Type B pancreatic cell (in vitro differentiated cells): ENCODE measurements at places on chromosomes 16 and 17. TPM values are rescaled to one million over a fixed set of nuclear protein-coding genes. Genes with fewer than 3 reads are reported as not detected.

- H3K27ac ChIP-seq: no peak overlapping the region
- no peak overlapping the region for H3K4me3 ChIP-seq
- peaks cover 42% of the 10 kb centered on the region for H3K36me3 ChIP-seq
- H3K4me1 ChIP-seq: peaks cover 24% of the 10 kb centered on the region
- H3K27me3 ChIP-seq: no peaks in the 10 kb centered on the region
Observed at GRCh38 chr17:77212081-77212832, 71.5 kb downstream of the SEC14L1 start.

DNA sequence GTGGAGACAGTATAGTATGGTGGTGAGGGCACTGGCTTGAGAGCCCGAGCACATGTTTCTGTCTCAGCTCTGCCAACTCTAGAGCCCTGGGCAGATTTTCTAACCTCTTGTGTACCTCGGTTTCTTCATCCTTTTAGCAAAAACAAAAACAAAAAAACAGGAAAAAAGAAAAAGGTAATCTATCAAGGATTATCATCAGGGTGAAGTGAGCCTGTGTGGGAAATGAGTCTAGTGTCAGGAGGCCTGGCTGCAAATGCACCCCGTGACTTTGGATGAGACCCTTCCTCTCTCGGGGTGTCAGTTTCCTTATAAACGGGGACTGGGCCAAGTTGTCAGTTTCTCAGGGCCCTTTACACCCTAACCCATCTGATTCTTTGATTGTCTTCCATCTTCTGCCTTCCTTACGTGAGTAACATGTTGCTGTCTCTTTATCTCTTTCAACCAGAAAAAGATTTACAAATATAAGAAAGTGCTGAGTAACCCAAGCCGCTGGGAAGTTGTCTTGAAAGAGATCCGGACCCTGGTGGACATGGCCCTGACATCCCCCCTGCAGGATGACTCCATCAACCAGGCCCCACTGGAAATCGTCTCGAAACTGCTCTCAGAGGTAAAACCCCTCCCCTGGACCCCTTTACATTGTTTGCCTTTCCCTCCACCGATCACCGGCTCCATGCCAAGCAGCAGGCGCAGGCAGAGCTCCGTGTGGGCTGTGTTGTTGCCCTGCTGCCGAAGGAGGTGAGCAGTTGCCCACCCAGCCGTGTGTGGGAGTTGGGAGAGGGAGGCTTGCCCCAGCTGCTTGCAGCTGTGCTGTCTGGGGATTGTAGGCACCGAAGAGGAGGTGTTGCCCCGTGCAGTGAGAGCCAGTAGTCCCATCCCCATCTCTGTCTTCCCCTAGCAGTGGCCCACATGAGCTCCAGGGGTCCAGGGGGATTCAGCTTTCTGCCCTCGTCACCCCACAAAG lies 127.1 kb upstream of the PLCG2 start:
- H3K27me3 ChIP-seq: no peaks in the 10 kb centered on the region
- peak overlapping the region; percentile 17 for H3K27ac ChIP-seq
- H3K36me3 ChIP-seq: peaks cover 5% of the 10 kb centered on the region

Gene FBXW10
- 0.19 and 0.22 TPM in 2 replicates for total RNA-seq

- H3K4me3 ChIP-seq: peak overlapping the region; percentile 45
- peaks cover 29% of the 10 kb centered on the region for H3K4me1 ChIP-seq
- H3K27me3 ChIP-seq: no peaks in the 10 kb centered on the region
- no peak for DNase-seq
- peaks cover 7% of the 10 kb centered on the region for H3K36me3 ChIP-seq
Observed at GRCh38 chr16:81711657-81712319, 67.3 kb upstream of the PLCG2 start.

DNA sequence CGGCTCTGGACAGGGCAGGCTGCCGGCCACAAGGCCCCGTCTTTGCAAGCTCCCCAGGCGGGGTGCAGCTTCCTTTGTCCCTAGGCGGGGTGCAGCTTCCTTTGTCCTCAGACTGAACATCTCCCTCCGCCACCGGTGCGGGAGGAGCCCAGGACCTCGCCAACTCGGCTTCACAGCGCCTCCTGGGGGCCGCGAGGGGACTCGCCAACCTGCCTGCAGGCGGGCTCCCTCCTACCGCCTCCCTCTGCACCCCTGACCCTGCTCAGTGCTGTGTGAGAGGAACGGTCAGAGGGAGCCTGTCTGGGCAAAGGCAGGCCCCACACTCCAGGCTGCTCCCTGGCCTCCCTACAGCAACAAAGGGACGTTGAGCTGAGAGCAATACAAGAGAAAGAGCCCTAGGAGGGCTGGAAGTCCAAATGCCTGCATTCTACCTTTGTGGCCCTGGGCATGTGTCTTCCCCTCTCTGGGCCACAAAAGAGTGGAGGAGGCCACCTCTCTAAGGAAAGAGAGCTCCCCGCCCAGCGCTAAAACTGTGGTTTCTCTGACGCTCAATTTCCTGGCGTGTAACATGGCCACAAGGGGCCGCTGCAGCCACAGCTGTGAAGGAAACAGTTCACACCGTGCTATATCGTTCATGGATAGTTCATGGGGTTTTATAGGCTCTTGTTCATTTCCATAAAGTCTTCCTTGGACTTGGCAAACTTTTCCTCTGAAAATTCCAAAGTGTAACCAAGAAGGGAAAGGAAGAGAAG lies 20.9 kb upstream of the KRT19 start:
- peak overlapping the region; percentile 97 for H3K27ac ChIP-seq
- peak overlapping the region; percentile 81 for H3K4me3 ChIP-seq
- H3K27me3 ChIP-seq: no peaks in the 10 kb centered on the region
- no peaks in the 10 kb centered on the region for H3K36me3 ChIP-seq
- peaks cover 42% of the 10 kb centered on the region for H3K4me1 ChIP-seq

DNA sequence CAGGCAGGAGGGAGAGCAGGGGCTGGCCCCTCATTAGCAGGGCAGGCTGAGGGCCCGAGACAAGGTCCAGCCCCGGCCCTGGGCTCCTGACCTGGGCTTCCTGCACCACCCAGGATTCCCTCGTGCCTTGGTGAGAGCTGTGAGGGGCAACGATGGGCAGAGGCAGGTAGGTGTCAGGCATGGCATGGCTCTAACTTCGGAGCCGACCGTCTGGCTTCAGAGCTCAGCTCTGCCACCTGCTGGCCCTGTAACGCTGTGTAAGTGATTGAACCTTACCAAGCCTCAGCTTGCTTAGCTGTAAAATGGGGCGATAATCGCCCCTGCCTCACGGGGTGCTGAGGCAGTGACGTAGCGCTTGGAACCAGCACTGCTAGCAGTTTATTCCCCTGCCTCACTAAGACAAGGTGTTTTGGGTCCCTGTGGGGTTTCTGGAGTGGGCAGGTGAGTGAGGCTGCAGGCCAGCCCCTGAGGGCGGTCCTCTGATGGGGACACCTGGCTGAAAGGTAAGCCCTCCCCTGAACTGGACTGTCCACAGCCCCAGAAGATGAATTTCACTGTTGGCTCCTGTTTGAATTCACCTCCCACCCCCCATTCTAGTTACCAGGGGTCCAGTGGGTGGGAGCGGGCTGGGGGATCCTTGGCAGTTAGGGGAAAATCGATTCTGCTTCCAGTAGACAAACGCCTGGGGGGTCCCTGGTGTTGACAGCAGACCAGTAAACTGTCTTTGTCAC lies 184.8 kb upstream of the GSE1 start:
- peaks cover 14% of the 10 kb centered on the region for H3K4me1 ChIP-seq
- no peaks in the 10 kb centered on the region for H3K27me3 ChIP-seq
- DNase-seq: no peak
- no peak overlapping the region for H3K4me3 ChIP-seq
- H3K36me3 ChIP-seq: no peaks in the 10 kb centered on the region

GRCh38 chr17:80421381-80422090 lies 6.6 kb downstream of the ENDOV start:
- DNase-seq: no peak
- H3K4me3 ChIP-seq: no peak overlapping the region
- H3K4me1 ChIP-seq: peaks cover 12% of the 10 kb centered on the region

DNA sequence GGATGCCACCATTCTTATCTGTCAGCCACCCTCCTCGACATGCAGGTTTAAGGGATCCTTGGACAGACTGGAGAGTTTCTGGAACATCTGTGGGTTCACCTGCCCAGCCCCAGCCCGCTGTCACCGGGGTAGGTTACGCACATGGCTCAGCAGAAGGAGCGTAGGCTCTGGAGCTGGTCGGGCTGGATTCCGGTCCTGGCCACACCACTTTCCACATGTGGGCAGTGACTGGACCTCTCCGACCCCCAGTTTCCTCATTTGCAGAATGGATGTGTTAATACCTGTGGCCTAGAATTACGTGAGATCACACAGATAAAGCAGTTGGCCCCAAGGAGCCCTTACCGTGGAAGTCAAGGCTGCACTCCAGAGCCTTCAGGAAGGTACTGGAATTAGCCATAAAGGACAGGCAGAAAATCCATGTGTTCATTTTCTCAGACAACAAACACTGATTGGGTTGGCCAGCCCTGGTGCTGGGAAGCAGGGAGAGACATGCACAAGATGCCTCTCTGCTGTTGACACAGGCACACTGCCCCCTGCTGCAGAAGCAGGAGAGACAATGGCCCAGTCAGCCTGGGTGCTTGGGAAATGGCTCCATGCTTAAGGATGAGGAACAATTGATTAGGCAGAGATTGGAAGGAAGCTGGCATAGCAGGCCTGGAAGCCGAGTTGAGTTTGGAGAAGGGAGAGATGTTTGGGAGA lies 58.8 kb downstream of the SF3B3 start:
- H3K36me3 ChIP-seq: no peaks in the 10 kb centered on the region
- no peak for DNase-seq
- no peaks in the 10 kb centered on the region for H3K27me3 ChIP-seq
- no peaks in the 10 kb centered on the region for H3K4me1 ChIP-seq
- no peak overlapping the region for H3K27ac ChIP-seq

DNA sequence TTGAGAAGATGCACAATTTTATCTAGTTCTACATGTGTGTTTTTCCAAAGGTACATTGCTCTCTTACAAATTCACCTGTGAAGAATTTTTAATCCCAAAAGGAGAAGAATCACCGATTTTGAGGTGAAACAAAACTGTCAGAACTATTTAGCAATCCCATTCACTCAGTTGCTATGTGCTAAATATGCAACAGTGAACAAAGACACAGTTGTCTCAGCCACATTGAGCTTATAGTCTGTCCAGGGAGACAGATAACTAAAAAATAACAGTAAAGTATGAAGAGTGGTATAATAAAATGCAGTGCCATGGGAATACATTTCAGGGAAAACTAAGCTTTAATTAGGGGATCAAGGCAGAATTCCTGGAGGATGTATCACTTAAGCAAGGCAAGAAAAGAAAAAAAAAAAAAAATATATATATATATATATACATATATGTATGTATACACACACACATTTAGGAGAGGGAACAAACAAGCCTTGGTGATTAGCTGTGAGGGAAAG lies 110.4 kb downstream of the SPAG9 start:
- no peaks in the 10 kb centered on the region for H3K27me3 ChIP-seq
- H3K27ac ChIP-seq: no peak overlapping the region
- no peak for DNase-seq
- peaks cover 9% of the 10 kb centered on the region for H3K4me1 ChIP-seq

DNA sequence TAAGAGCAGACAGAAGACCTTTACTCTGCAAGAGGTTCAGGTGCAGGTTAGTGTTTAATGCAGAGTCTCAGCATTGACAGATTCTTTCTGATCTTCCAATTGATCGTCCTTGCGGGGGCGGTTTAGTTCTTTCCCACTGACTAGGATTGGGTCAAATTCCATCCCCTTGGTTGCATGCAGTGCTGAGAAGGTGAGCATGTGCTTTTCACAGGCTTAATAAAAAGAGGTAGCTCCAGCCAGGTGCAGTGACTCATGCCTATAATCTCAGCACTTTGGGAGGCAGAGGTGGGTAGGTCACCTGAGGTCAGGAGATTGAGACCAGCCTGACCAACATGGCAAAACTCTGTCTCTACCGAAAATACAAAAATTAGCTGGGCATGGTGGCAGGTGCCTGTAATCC lies 7.5 kb upstream of the ITGAD start:
- no peak for DNase-seq
- H3K4me1 ChIP-seq: no peaks in the 10 kb centered on the region
- peaks cover 34% of the 10 kb centered on the region for H3K27me3 ChIP-seq
- no peak overlapping the region for H3K4me3 ChIP-seq
- H3K36me3 ChIP-seq: no peaks in the 10 kb centered on the region

DNA sequence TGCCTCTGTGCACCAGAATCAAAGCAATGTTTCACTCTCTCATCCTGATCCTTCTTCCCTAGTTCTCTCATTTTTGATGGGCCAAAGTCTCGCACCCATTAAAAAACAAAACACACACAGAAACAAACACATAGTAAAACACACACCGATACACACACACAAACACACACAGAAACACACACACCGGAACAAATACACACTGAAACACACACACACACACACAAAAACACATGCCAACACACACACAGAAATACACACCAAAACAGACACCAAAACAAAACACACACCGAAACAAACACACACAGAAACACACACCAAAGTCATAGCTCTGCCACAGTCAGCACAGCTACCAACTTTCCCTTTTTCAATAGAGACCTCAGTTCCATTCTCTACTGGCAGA lies 8.6 kb downstream of the HSPB9 start:
- no peak overlapping the region for H3K27ac ChIP-seq
- no peak for DNase-seq
- no peak overlapping the region for H3K4me3 ChIP-seq
- H3K36me3 ChIP-seq: peaks cover 8% of the 10 kb centered on the region

- peak overlapping the region; percentile 31 for H3K4me3 ChIP-seq
- H3K27me3 ChIP-seq: peaks cover 28% of the 10 kb centered on the region
- DNase-seq: no peak
- peak overlapping the region; percentile 48 for H3K27ac ChIP-seq
- peaks cover 44% of the 10 kb centered on the region for H3K4me1 ChIP-seq
Observed at GRCh38 chr17:74116087-74116717, 87.3 kb upstream of the RPL38 start.

Gene GCGR
- 1.2 and 1.7 TPM in 2 replicates for total RNA-seq

GRCh38 chr17:58531122-58531521 lies 16.7 kb upstream of the MTMR4 start:
- no peak overlapping the region for H3K27ac ChIP-seq
- H3K36me3 ChIP-seq: no peaks in the 10 kb centered on the region
- DNase-seq: no peak
- peaks cover 4% of the 10 kb centered on the region for H3K4me1 ChIP-seq
- peaks cover 72% of the 10 kb centered on the region for H3K27me3 ChIP-seq

DNA sequence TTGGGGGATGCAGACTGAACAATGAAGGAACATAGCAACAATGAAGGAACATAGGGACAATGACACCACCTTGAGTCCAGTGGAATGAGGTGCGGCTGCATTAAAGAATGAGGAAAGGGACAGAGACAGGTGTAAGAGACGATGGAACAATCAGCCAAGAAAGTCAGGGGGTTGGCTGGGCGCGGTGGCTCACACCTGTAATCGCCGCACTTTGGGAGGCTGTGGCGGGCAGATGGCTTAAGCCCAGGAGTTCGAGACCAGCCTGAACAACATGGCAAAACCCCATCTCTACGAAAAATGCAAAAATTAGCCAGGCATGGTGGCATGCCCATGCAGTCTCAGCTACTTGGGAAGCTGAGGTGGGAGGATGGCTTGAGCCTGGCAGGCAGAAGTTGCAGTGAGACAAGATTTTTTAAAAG lies 13.6 kb upstream of the CBFB start:
- no peaks in the 10 kb centered on the region for H3K36me3 ChIP-seq
- no peak for DNase-seq
- H3K4me1 ChIP-seq: peaks cover 22% of the 10 kb centered on the region
- peak overlapping the region; percentile 66 for H3K4me3 ChIP-seq
- peak overlapping the region; percentile 77 for H3K27ac ChIP-seq
- peaks cover 19% of the 10 kb centered on the region for H3K27me3 ChIP-seq

GRCh38 chr16:49788986-49789385 lies 66.9 kb downstream of the ZNF423 start:
- no peaks in the 10 kb centered on the region for H3K27me3 ChIP-seq
- H3K27ac ChIP-seq: peak overlapping the region; percentile 46
- peaks cover 22% of the 10 kb centered on the region for H3K4me1 ChIP-seq
- H3K4me3 ChIP-seq: peak overlapping the region; percentile 29
- H3K36me3 ChIP-seq: peaks cover 5% of the 10 kb centered on the region
- DNase-seq: no peak
